ENCODE measurements at places on chromosomes 1 and 21. TPM values are rescaled to one million over a fixed set of nuclear protein-coding genes. Genes with fewer than 3 reads are reported as not detected.

DNA sequence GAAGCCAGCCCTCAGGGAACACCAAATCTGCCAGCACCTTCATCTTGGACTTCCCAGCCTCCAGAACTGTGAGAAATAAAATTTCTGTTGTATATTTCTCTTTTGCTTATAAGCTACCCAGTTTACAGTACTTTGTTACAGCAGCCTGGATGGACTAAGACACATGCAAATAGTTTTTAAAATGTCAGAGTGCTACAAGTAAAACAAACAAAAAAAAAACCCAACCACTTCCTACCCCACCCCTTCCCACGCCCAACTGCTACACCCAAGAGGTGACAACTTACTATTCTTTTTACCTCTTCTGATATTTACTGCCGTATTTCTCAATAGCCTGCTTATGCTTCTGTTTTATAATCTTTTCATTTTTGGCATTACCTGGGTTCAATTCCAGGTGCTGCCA is 8.6 kb upstream of the SPSB1 start:
- no peak for DNase-seq

DNA sequence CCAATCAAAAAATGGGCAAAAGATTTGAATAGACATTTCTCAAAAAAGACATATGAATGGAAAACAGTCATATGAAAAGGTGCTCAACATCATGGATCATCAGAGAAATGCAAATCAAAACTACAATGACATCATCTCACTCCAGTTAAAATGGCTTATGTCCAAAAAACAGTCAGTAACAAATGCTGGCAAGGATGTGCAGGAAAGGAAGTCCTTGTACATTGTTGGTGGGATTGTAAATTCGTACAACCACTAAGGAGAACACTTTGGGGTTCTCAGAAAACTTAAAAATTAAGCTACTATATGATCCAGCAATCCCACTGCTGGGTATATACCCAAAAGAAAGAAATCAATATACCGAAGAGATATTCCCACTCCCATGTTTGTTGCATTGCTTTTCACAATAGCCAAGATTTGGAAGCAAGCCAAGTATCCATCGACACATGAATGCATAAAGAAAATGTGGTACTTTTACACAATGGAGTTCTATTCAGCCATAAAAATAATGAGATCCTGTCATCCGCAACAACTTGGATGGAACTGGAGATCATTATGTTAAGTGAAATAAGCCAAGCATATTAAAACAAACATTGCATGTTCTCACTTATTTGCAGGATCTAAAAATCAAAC is 17.9 kb downstream of the GBP5 start:
- DNase-seq: no peak

DNA sequence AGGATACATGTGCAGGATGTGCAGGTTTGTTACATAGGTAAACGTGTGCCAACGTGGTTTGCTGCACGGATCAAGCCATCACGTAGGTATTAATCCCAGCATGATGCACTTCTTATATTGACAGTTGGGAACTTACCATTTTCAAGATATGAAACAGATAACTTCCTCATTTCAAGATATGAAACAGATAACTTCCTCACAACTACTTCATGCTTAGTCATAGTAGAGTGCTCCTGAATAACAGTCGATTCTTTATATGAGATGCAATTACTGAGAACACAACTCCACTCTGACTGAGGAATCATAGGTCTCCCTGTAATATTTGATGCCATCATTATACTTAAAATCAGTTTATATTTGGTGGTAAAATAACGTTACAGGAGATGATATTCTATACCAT is 1124.3 kb downstream of the AMY1C start:
- DNase-seq: no peak

GSTM2 gene
- total RNA-seq: 7.1 TPM

GRCh38 chr1:6157132-6157527 is 23.0 kb downstream of the CHD5 start:
- no peak for DNase-seq

DNA sequence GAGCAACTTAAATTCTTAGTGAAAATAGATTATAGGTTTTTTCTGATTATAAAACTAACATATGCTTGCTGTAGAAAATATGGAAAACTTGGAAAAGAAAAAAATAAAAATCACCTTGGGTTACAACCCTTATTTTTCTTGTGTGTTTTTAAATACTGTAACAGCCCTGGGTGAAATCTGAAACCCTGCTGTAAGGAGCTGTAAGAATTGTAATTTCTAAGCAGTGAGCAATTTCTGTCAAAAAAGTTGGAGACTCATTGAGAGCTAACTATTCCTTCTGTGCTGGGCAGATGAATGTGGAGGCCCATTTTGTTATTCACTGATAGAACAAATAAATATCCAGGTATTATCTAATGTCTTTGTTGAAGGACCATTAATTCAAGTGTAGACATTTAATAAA is 42.6 kb downstream of the ADCY10 start:
- no peak for DNase-seq

GRCh38 chr1:81431624-81432000 is 369.1 kb upstream of the ADGRL2 start:
- no peak for DNase-seq

- DNase-seq: no peak
Observed at GRCh38 chr1:157575744-157576143, 22.1 kb downstream of the FCRL4 start.

OR2T6 gene
- total RNA-seq: not detected

- no peak for DNase-seq
Observed at GRCh38 chr1:218274511-218274910, 10.6 kb upstream of the RRP15 start.

B3GALT6 gene
- 8.9 TPM for total RNA-seq

C1orf226 gene
- 25.2 TPM for total RNA-seq

- DNase-seq: no peak
Observed at GRCh38 chr1:224459966-224460365, 25.4 kb upstream of the WDR26 start.

DNA sequence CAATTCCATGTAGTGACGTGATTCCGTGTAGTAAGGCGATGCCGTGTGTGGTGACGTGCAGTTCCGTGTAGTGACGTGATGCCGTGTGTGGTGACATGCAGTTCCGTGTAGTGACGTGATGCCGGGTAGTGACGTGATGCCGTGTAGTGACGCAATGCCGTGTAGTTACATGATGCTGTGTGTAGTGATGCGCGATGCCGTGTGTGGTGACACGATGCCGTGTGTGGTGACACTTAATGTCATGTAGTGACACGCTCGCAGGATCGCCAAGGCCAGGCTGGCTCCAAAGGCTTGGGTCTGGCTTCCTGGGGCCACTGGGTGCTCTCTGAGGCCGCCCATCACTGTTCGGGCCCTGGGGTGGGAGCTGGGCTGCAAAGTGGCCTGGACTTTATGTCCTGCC is 14.2 kb downstream of the COL18A1 start:
- no peak for DNase-seq

- no peak for DNase-seq
Observed at GRCh38 chr1:156451505-156452160, 48.9 kb downstream of the MEF2D start.

PWP2 gene
- total RNA-seq: 8.4 TPM

DNA sequence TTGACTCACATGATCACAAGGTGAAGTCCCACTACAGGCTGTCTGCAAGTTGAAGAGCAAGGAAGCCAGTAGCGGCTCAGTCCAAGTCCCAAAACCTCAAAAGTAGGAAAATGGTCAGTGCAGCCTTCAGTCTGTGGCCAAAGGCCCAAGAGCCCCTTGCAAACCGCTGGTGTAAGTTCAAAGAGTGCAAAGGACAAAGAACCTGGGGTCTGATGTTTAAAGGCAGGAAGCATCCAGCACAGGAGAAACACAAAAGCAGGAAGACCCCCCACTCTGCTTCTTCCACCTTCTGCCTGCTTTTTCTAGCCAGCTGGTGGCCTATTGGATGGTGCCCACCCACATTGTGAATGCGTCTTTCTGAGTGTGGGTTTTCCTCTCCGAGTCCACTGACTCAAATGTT is 2222.6 kb downstream of the MRPL39 start:
- no peak for DNase-seq

GBP2 gene
- 18.2 TPM for total RNA-seq

GRCh38 chr1:94323311-94324177 is 86.2 kb upstream of the ARHGAP29 start:
- no peak for DNase-seq

DNA sequence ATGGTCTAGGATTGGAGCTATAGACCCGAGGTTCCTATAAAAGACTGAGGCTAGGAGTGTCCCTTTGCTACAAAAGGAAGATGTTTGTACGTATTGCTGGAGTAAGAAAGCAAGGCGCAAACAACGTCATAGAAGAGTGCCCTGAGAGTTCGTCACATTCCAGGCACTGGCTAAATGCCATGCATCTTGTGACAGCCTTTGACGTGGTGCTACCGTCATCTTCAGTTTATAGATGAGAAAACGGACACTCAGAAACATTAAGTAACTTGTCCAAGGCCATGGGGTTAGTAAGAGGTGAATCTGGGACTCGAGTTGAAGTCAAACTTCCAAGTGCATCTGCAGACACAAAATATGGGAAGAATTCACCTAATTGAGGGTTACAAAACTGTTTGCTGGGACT is 104.2 kb upstream of the SLC45A1 start:
- DNase-seq: no peak

NT5C1A gene
- not detected for total RNA-seq

TMPRSS2 gene
- total RNA-seq: 0.14 TPM

DNA sequence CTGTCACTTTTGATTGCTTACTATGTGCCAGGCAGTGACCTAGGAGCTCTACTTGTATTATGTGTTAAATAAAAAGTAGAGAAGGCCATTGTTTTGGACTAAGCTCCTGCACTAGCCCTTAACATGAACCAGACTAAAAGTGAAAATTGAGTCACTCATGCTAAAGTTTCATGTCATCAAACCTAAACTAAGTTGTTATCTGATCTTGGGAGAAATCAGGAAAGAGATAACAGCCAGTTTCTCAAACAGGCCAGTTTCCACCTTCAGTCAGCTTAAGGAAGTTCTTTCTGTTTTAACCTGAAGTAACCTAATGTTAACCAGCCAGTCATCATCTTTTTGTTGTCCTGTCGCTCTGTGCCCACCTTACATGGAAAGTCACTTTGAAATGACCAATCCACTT is 102.1 kb upstream of the MARK1 start:
- DNase-seq: no peak

GRCh38 chr1:95438218-95438948 is 204.4 kb downstream of the RWDD3 start:
- no peak for DNase-seq

CASQ2 gene
- total RNA-seq: not detected

- peak; percentile 58 for DNase-seq
Observed at GRCh38 chr1:20480243-20480944, 5.6 kb downstream of the CAMK2N1 start.

- no peak for DNase-seq
Observed at GRCh38 chr1:243738020-243738419, 112.0 kb downstream of the AKT3 start.

WDR26 gene
- 54.0 TPM for total RNA-seq

- peak; percentile 40 for DNase-seq
Observed at GRCh38 chr1:94481473-94481933, 60.1 kb downstream of the F3 start.

GNG12 gene
- 26.1 TPM for total RNA-seq

DNA sequence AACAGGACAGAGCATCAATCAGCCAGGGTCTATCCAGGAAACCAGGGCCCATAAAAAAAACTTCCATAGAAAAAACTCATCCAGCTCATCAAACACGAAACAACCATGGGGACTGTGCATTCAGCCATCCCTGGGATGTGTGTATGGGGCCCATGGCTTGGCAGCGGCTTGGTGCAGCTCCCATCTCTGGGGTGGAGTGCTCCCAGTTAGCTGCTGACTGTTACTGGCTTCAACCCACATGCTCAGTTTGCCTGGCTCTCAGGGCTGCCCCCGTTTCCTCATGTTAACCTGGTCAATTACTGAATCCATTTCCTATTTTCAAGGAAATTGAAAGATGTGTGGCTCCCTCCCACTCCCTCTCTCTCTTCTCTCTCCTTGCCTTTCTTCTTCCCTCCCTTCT is 37.3 kb upstream of the STUM start:
- DNase-seq: no peak

- DNase-seq: peak; percentile 43
Observed at GRCh38 chr1:31705080-31705866, 1.5 kb upstream of the COL16A1 start.

DNA sequence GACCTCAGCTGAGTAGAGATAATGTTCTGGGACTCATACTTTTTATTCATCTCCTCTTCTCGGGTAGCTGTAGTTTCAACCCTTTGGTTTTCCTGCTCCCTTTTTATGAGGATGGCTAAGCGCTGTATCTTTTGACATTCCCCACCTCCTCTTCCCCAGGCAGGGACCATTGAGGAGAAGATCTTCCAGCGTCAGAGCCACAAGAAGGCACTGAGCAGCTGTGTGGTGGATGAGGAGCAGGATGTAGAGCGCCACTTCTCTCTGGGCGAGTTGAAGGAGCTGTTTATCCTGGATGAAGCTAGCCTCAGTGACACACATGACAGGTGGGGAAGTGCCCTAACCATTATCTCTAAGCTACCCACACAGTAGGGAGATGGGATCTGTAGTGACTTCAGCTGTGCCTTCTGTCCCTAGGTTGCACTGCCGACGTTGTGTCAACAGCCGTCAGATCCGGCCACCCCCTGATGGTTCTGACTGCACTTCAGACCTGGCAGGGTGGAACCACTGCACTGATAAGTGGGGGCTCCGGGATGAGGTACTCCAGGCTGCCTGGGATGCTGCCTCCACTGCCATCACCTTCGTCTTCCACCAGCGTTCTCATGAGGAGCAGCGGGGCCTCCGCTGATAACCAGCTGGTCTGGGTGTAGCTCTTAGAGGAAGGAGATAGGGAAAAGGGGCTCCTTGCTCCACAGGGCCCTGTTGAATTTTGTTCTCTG is 25.6 kb downstream of the LRRC41 start:
- peak; percentile 68 for DNase-seq

GRCh38 chr21:15139898-15140297 is 75.1 kb upstream of the NRIP1 start:
- DNase-seq: no peak

- DNase-seq: no peak
Observed at GRCh38 chr1:51936531-51936930, 54.0 kb downstream of the RAB3B start.

GRCh38 chr21:42523941-42524340 is 10.3 kb downstream of the SLC37A1 start:
- DNase-seq: no peak

PLA2G2C gene
- total RNA-seq: not detected

MAB21L3 gene
- total RNA-seq: 0.42 TPM

DNA sequence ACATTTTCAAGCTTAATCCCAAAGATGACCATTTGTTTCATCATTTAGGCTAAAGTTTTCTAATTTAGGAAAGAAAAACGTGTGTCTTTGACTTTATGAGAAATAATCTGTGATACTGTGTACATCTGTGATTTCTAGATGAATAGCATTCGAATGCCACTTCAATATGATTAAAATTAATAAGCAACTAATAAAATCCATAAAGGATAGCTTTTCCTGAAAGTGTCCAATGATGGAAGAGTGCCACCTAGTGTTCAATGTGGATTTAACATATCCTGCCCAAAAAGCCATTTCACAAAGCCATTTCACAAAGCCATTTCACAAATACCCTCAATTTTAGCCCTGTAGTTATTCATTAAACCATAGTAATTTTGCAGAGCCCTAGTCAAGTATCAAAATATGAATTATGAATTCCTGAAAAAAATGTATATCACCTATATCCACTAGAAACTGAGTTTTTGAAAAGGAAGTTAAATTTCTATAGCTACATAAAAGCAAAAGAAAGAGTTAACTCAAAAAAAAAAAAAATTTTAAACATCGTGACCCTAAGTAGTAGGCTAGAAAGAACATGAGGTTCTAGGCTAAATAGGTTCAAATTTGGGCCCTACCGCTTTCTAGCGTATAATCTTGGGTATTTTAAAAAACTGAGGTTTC is 19.1 kb downstream of the NME7 start:
- no peak for DNase-seq

GRCh38 chr1:87935130-87935529 is 606.5 kb downstream of the LMO4 start:
- no peak for DNase-seq
